Smooth muscle cell of the coronary artery (primary cell): ENCODE measurements at places on chromosomes 7 and 10. TPM values are rescaled to one million over a fixed set of nuclear protein-coding genes. Genes with fewer than 3 reads are reported as not detected.

Gene VWDE
- 0.08 TPM in 1 of 2 replicates, not detected in the other for total RNA-seq

Gene SGCE
- total RNA-seq = 57.0 and 94.5 TPM in 2 replicates

Gene GBX1
- not detected in 2 replicates for total RNA-seq

Gene EN2
- total RNA-seq = under 0.01 TPM in 1 of 2 replicates, not detected in the other

Gene CAMK1D
- 2.3 and 5.6 TPM in 2 replicates for total RNA-seq

Gene CPA2
- 0.08 TPM in 1 of 2 replicates, not detected in the other for total RNA-seq

Gene SLC39A12
- not detected in 2 replicates for total RNA-seq
